ENCODE measurements at places on chromosomes 5 and 9.

GRCh38 chr9:116817762-116818161, 130.7 kb downstream of the TRIM32 start:
- DNase-seq: no peak

DNA sequence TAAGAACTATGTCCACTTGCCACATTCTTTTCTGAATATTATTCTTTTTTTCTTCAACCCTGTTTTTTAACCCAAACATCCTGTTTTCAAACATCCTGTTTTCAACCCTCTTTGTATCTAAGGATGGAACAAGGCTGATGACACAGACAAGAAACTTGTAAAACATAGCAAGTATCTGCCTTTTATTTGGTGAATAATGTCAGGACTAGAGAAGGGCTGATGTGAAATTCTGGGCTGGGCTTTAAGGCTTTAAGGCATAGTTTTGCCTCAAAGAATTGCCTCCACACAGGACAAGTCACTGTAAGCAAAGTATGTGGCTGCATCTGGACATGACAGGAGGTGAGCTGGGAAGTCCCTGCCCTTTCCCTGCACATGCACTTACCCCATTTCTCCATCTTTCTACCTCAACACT, 42.5 kb upstream of the RIC1 start:
- no peak for DNase-seq

- no peak for DNase-seq
Measured at GRCh38 chr9:108864446-108864845, 2.4 kb downstream of the ACTL7A start.

DNA sequence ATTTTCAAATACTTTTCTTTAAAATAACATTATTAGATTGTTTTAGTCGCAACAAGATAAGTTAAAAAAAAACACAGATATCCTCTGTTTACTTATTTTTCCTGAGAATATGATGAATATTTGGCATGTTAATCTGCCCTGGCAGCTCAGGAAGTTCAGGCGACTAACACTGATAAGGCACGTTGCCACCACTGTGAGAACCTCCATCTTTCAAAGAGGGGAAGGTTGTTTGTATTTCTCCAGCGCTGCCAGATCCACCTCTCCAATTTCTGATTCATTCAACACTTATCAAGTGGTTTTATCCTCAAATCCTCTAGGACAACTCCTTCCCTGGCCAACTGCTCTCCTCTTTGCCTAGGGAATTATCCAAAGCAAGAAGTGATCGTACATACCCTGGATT, 21.8 kb downstream of the CTNNAL1 start:
- DNase-seq: no peak

GRCh38 chr5:337563-338130, 16.1 kb downstream of the AHRR start:
- peak; percentile 77 for DNase-seq

DNA sequence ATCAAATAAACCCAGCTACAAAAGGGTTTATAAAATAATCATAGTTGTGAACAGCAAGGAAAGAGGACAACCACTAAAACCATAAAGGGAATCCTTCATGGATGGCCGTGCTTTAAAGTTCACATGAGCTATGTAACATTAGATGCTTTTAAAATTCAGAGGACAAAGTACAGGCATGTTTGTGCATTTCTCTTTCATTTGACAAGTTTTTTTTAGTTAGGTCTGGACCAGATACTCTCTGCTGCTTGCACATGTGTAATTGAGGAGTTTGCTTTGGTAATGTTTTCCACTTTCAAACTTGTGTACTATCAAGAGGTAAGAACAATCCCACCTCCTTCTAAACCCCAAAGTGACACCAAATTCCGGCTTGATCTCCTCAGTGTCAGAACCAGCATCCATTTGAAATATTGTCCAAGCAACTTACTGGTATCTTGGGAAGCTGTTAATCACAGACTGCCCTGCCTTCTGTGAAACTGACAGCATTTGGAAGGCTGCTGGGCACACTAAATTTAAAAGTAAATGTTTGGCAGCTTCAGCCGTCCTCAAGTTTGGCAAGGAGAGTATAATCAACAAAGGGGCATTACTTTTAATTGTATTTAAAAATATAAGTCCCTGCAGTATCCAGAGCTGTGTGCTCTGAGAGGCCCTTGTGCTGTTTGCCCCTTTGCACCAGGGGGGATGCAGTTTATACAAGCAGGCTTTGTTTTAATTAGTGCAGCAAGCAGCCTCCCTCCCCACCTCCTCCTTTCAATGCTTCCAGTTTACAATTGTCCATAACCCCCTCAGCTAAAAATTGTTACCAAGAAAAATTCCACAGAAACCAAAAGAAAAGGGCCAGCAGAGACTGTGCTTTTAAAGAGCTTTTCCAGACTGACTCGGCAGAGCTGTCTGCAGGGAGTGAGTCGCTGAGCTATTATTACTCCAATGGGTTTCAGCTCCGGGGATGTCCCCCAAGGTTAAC, 328.3 kb upstream of the MPDZ start:
- no peak for DNase-seq

- DNase-seq: no peak
Measured at GRCh38 chr5:77935506-77936364, 159.6 kb upstream of the TBCA start.

- DNase-seq: no peak
Measured at GRCh38 chr9:22170990-22171670, 162.0 kb upstream of the CDKN2B start.

- peak; percentile 23 for DNase-seq
Measured at GRCh38 chr9:2418619-2419018, 203.0 kb upstream of the VLDLR start.

- no peak for DNase-seq
Measured at GRCh38 chr5:163635631-163636030, 130.2 kb downstream of the MAT2B start.

DNA sequence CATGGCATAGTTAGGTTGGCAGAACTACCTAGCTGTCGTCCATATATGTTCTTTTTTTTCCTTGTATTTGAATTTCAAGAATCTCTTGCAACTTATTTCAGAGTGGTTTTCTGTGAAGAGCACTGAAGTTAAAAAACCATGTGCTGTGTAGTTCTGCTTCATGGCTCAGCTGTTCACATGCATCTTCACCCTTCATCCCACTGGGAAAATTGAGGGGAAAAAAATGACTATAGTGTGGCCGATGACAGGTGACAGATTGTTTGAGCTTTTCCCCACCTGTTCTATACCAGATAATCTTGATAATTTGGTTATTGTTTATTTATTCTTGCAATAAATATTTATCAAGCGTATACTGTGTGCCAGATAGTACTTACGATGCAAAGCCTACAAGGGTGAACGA, 77.8 kb downstream of the AOPEP start:
- DNase-seq: no peak

GRCh38 chr5:36066001-36066539, 612 bp downstream of the UGT3A2 start:
- DNase-seq: peak; percentile 22

DNA sequence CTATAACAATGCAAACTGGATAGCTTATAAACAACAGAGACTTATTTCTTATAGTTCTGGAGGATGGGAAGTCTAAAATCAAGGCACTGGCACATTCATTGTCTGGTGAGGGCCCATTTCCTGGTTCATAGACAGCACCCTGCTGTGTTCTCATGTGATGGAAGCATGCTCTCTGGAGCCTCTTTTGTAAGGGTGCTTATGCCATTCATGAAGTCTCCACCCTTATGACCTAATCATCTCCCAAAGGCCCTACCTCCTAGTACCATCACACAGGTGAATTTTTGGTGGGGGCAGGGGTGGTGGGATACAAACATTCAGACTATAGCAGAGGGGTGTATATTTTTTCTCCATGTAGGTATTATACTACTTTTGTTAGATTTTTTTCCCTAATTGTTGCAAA, 92.4 kb downstream of the UNC13B start:
- DNase-seq: no peak

DNA sequence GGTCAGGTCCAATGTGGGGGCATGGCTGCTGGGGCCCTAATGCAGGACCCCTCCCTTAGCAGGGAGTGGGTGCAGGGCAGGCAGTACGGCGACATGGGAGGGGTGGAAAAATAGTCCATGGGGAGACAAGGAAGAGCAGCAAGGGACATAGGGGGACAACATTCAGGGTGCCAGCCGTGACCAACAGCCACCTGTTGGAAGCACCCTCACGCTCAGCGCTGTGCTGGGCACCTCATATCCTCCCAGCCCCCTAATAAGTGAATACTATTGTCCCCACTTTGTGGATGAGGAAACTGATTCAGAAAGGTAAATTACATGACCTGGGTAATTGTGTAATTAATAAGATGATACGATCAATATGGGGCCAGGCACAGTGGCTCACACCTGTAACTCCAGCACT, 3.0 kb upstream of the FIBCD1 start:
- no peak for DNase-seq

- DNase-seq: no peak
Measured at GRCh38 chr5:168859471-168859870, 280.3 kb upstream of the PANK3 start.

GRCh38 chr5:146646441-146646840, 130.5 kb upstream of the GPR151 start:
- no peak for DNase-seq

GRCh38 chr5:1877103-1878049, 5.3 kb downstream of the IRX4 start:
- DNase-seq: no peak

DNA sequence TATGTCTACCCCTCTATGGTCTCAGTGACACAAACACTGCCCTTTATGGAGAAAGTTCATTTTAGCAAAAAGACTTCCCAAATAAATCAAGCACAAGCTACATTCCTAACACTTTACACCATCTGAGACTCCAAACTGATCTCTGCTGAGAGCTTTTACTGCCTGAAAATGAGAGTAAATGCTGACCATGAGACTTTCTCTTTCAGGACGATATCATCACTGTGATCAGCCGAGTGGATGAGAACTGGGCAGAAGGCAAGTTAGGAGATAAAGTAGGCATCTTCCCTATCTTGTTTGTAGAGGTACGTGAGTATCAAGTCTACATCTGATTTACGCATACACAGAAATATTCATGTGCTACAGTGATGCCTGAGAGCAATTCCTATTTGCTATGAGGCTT, 67.5 kb downstream of the SH3RF2 start:
- DNase-seq: no peak

DNA sequence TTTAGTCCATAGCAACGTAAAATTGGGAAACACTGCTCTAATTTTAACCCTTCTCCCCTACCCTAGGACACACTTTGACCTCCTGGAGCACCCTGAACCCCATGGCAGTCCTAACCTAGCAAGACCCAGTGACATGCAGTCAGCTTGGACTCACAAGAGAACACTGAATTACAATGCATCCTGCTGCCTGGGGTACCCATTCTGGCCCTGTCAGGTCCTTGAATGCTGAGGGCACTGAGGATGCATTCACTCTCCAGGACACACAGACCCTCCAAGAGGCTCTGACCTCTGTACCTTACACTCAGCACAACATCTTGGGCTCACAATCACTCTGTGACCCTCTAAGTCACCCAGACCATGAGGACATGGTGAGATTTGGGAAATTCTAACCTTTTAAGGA, 1.8 kb upstream of the PROP1 start:
- peak; percentile 10 for DNase-seq

DNA sequence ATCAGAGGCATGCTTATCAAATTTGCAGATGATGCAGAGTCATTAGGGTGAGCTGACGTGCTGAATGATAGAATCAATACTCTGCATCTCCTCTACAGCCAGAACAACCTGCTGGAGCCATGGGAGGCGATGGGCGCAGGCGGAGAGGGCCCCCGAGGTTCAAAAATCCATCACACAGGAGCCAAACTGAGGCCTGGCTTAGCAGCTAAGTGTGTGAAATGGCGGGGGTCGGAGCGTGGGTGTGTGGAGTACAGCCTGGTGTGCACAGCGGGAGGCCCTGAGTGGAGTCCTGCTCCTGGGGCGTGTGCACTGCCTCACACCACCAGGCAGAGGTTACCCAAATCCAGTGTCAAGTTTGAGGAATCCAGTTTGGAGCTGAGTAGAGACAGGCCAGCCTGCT, 73.2 kb downstream of the MVB12B start:
- DNase-seq: no peak

DNA sequence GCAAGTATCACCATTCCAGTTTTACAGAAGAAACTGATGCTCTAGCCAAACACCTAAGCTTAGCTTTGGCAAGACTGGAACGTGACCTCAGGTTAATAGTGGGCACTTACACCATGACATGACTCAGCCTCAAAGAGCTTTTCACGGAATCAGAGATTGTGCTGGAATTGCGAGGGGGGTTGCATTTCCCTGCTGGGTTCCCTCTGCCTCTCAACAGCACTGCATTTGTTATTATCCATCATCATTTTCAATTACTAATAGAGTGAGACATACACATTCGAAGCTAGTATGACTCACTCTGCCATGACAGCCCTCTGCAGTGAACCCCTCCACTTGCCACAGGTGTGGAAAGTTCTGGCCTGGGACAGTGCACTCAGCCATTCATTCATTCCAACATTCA, 8.0 kb downstream of the SPOCK1 start:
- no peak for DNase-seq
